ENCODE measurements at places on chromosomes 7 and 10.

DNA sequence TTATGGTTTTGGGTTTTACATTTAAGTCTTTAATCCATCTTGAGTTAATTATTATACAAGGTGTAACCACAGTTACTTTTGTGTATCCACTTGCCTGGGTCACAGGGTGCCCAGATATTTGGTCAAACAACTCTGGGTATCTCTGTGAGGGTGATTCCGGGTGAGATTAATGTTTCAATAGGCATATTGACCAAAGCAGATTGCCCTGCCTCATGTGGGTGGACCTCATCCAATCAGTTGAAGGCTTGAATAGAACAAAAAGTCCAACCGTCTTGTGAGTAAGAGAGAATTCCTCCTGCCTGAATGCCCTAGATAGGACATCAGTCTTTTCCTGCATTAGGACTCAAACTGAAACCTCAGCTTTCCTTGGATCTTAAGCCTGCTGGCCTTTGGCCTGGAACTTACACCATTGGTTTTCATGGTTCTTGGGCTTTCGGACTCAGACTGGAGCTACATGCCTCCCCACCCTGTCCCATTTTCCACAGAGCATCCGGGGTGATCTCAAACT is 68.9 kb upstream of the ST8SIA6 start:
- no peaks in the 10 kb centered on the region for H3K4me1 ChIP-seq
- H3K36me3 ChIP-seq: no peaks in the 10 kb centered on the region
- peaks cover 15% of the 10 kb centered on the region for H3K27me3 ChIP-seq
- DNase-seq: no peak

DNA sequence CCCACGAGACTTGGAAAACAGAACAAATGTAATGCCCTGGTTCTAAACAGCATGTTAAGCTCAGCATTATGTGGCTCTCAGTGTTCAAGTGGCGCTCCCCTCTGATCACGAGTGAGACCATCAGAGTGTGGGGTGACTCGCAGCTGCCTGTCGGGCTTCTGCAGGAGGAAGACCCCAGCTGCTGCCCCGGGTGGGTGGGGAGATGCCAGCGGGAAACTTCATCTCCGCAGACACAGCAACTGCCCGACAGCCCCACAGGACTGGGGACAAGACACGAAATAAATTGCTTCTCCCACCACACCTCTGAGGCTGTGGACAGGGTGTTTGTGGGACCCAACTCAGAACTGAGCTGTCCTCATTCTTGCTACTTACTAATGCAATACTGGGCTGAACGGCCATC is 126.3 kb upstream of the KIF5B start:
- H3K4me1 ChIP-seq: no peaks in the 10 kb centered on the region
- no peaks in the 10 kb centered on the region for H3K36me3 ChIP-seq
- no peak overlapping the region for H3K4me3 ChIP-seq
- no peak overlapping the region for H3K27ac ChIP-seq

DNA sequence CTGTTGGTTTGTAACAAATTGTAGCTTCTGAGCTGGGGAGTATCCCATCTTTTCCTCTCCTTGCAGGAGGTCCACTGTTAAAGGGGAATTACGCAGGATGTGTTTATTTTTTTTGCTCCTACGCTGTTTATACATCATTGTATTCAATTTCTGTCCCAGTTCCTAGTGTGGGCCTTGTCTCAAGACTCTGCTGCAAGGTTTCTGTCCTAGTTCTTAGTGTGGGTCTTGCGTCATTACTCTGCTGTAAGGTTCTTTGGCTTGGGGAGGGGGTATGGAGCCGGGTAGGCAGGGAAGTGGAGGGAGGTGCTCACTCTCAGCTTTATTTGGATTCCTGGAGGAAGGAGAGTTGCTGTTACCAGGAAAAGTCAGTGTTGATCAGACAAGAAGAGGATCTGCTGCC is 64.0 kb upstream of the TRIM8 start:
- no peak overlapping the region for H3K4me3 ChIP-seq
- peak overlapping the region; percentile 2 for H3K27ac ChIP-seq
- H3K36me3 ChIP-seq: no peaks in the 10 kb centered on the region

DNA sequence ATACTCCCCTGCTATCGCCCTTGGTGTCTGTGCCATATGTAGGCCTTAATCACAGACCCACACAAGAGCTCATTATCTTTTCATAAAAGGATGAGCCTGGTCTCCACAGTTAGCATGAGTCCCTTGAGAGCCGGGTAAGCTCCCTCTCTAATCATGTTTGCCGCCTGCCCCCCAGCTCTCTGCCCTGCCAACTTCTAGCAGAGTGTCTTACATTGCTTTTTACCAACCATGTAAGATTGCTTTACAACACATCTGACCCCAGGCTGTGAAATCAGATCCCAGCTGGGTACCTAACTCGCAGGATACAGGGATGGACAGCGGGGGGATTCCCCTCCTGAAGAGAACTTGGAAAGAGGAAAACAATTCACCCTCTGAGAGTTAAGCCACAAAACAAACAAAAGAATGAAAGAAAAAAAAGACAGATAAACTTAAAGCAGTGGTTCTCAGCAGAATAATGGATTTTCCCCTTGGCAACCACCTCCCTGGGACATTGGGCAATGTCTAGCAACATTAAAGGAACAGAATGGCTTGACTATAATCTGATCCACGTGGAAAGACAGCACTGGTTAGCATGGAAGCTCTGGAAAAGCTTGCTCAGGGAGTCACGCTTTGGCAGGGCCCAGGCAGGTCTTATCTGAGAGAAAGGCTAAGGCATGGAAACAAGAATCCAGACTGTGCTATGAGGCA is 39.4 kb upstream of the ATOH7 start:
- H3K27ac ChIP-seq: no peak overlapping the region
- DNase-seq: no peak
- peaks cover 4% of the 10 kb centered on the region for H3K4me1 ChIP-seq
- H3K4me3 ChIP-seq: no peak overlapping the region
- peaks cover 7% of the 10 kb centered on the region for H3K27me3 ChIP-seq

DNA sequence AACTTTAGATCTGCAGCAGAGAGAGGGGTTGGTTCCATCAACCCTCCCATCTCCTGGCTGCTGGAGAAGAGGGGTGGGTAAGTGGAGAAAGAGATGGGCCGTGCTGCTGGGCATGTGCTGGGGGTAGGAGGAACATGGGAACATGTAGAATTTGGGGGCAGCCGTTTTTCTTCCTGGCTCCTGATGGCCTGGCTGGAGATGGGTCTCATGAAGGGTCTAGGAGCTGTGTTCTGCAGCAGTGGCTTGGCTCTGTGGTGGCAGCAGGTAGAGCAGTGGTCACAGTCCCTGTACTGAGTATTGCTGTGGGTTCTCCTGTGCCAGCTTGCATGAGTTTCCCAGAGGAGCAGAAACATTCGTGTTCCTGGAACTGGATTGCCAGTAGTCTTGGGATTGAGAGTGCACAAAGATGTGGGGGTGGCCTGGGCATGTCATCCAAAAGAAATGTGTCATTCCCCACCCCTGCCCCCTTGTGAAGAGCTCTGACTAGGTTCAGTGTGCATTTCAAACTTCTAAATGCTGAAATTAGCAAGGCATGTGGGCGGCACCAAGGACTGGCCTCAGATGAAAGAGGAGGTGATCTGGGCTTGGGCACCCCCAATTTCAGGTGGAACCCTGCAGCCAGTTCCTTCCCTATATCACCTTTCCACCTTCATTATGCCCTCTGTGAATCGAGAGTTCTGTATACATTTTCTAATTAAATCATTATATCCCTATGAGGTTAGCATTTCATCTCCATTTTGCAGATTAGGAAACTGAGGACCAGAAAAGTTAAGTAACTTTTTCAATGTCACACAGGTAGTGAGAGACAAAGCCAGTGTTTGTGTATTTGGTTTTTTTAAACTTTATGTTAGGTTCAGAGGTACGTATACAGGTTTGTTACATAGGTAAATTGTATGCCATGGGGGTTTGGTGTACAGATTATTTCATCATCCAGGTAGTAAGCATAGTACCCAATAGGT is 2.1 kb downstream of the CHST3 start:
- no peaks in the 10 kb centered on the region for H3K36me3 ChIP-seq
- H3K27me3 ChIP-seq: peaks cover 44% of the 10 kb centered on the region
- no peak overlapping the region for H3K27ac ChIP-seq
- no peak for DNase-seq
